ENCODE measurements at places on chromosomes 1 and 21.

GRCh38 chr1:186512698-186513457 lies 52.0 kb upstream of the PDC start:
- no peak for DNase-seq

DNA sequence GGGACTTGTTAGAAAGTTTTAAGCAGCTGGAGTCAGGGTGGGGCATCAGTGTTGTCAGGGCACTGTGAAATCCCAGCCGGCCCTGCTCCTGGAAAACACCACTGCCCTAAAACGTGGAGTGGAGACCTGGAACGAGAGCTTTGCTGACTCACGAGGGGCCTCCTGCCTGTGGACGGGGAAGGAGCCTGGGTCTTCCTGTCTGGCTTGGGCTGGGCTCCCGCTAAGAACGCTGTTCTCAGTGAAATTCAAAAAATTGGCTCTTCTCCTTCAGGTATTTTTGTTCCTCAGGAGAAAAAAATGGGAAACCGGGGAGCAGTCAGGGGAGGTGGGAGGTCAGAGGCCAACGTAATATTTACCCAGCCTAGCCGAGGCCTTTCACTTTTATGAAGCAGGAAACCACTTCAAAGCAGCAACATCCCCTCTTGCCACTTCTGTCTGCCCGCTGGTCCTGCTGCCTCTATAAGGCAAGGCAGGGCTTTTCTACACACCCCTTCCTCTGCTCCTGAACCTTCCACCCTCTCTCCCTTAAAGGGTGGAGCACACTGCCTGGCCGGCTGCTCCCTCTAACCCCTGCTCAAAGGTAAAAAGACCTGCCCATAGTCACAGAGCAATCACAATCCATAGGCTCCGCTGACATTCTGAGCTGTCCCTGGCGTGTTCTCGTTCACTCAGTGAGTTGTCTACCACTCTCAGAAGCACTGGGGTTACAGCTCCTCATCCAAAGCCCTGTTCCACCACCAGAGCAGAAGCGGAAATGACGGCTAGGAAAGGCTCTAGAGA lies 8.0 kb downstream of the PLXNA2 start:
- DNase-seq = no peak

GRCh38 chr1:210298936-210299335 lies 29.8 kb upstream of the HHAT start:
- no peak for DNase-seq

DNA sequence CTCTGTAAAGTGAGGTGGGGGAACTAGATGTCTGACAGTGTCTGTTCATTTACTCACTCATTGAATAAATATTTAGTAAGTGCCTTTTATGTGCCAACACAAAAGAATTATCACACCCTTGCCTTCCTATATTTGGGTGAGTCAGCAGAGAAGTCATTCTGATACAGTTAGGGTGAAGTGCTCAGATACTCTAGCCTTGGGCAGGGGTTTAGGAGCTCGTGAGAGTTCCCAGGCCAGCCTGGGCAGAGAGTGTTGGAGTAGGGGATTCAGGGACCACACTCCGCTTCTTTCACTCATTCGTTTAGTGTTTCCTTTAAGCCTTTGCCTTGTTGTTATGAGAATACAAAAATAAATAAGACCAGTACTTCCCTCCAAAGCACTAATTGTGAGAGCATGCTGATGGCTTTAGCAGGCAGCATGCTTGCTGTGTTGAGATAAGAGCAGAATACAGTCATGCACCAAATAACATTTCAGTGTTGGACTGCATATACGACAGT lies 83.9 kb downstream of the DYRK1A start:
- no peak for DNase-seq

DNA sequence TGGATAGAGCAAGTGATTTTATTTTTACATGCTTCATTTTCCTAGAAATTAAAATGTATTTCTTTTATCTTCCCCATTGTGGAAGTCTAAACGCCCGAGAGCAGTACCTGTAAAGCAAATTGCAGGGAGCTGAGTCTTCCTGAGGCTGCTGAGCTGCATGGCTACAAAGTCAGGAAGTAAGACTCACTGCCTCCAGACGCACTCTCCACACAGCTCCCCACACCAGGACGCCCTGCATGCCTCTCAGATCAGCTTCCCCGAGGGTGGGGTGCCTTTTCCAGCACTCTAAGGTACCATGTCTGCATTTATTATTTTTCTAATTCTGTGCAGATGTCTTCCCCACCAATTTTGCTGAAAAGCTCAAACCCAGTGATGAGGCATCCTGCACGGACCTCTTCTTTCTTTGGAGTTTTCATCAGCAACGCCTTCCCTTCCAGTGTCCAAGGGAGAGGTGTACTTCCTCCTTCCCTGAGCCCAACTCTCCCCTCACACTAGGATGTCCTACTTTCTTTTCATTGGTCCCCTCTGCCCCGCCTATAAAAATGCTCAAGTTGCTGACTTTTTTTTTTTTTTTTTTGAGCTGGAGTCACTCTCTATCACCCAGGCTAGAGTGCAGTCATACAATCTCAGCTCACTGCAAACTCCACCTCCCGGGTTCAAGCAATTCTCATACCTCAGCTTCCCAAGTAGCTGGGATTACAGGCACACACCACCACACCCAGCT lies 114.7 kb downstream of the PCNX2 start:
- no peak for DNase-seq

DNA sequence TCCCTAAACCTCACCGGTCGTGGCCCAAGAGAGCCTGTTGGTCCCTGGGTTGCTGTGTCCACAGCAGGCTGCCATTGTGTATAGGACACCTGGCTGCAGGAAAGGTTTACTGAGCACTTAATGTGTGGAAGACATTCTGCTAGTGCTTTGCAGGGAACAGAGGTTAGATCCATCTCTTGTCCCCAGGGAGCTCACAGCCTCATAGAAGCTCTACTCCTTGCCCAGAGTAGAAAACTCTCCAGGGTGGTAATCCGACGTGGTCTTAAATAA lies 16.9 kb upstream of the ALPL start:
- no peak for DNase-seq

DNA sequence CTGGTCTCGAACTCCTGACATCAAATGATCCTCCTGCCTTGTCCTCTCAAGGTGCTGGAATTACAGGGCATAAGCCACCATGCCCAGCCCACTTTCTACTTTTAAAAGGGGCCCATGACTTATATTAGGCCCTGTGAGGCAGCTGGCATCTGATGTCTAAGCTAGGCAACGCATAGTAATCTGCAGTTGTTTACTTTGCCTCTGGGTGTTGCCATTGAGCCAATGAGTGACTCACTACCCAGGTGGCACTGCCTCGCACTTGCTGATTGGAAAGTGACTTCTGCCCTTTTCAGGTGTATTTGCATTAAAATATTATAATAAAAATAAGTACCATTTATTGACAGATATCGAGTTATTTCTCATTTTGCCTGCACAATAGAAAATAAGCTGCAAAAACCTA lies 84.9 kb downstream of the KIF14 start:
- DNase-seq = no peak

DNA sequence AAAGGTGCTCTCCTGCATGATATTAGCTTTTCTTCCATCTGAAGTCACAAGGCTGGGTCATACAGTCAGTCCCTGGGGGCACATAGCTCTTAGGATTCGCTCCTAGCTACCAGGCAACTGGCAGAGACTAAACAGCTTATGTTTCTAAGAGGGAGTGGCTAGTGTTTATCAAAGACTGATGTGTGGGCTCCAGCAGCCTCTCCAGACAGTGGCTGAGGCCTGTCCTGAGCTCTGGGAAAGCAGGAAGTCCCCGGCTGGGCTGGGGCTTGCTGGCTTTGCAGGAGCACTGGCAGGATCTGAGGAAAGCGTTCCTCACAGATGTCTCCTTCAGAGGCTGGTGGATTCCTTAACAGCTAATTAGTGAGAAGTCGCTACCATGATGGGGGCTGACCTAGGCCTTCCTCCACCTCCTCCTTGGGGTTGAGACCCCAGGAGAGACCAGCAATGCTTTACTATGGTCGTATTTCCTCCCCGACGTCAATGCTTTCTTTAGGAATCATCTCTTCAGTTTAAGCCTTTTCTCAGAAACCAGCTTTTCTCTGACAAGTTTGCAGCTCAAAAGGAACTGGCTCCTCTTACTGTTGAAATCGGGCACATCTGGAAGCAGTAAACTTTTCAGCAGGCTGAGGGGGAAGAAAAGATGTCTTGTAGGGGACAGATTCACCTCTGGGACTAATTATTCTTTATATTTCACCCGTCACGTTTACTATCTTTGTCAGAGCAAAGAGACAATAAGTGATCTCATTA lies 33.5 kb upstream of the HHAT start:
- no peak for DNase-seq

DNA sequence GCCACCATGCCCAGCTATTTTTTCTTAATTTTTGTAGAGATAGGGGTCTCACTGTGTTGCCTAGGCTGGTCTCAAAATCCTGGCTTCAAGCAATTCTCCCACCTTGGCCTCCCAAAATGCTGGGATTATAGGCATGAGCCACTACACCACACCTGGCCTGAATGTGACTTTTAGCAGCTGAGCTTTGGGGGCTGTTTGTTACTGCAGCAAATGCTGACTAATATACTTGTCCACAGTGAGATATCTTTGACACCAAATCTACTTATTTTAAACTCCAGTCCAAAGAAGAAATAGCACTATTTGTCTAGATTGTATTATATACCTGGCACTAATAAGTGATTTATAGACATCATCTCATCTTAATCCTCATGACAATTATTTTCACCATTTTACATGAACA lies 30.5 kb downstream of the LRRC52 start:
- no peak for DNase-seq

DNA sequence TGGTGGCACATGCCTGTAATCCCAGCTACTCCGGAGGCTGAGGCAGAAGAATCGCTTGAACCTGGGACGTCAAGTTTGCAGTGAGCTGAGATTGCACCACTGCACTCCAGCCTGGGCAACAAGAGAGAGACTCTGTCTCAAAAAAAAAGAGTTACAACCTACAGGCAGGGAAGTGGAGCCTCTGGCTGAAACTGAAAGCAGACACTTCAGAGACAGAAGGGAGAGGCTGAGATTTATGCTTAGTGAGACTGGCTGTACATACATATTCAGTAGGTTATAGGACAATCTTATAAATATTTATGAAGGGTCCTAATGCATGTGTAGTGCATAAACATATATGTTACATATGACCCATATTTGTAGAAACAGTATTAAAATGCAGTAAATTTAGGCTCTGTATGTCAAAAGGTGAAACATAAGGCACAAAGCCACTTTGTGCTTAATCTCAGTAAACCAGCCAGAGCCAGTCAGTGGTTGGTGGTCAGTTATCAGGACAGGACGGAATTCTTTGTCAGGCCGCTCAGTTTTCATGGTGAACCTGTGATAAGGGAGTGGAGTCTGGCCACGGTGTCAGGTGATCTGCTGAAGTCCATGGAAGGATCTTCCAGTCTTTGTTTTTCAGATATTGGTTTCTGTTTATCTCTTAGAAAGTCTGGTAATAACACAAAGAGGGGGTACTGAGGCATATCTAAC lies 13.7 kb downstream of the RHEX start:
- DNase-seq = no peak
